ENCODE measurements at places on chromosomes 5 and 9. TPM values are rescaled to one million over a fixed set of nuclear protein-coding genes. Genes with fewer than 3 reads are reported as not detected.

GRCh38 chr9:133785753-133786370 lies 47.7 kb upstream of the SARDH start:
- no peak overlapping the region for H3K27ac ChIP-seq
- peaks cover 15% of the 10 kb centered on the region for H3K27me3 ChIP-seq
- H3K4me1 ChIP-seq = peaks cover 7% of the 10 kb centered on the region
- H3K36me3 ChIP-seq = peaks cover 6% of the 10 kb centered on the region

- peaks cover 35% of the 10 kb centered on the region for H3K4me1 ChIP-seq
- H3K36me3 ChIP-seq = peaks cover 8% of the 10 kb centered on the region
- peaks cover 21% of the 10 kb centered on the region for H3K27me3 ChIP-seq
- peak overlapping the region; percentile 89 for H3K4me3 ChIP-seq
Measured at GRCh38 chr9:134406366-134407120, 80.3 kb downstream of the RXRA start.

- no peaks in the 10 kb centered on the region for H3K4me1 ChIP-seq
- DNase-seq = no peak
- no peaks in the 10 kb centered on the region for H3K27me3 ChIP-seq
- H3K27ac ChIP-seq = no peak overlapping the region
- no peaks in the 10 kb centered on the region for H3K36me3 ChIP-seq
Measured at GRCh38 chr9:99748676-99749075, 73.0 kb upstream of the NR4A3 start.

DNA sequence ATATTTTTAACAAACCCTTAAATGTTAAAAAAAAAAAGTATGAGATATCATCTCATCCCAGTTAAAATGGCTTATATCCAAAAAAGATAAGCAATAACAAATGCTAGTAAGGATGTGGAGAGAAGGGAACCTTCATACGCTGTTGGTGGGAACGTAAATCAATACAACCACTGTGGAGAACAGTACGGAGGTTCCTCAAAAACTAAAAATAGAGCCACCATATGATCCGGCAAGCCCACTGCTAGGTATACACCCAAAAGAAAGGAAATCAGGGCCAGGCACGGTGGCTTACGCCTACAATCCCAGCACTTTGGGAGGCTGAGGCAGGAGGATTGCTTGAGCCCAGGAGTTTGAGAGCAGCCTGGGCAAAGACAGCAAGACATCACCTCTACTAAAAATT lies 3.0 kb downstream of the MTMR12 start:
- H3K4me3 ChIP-seq = no peak overlapping the region
- peaks cover 10% of the 10 kb centered on the region for H3K36me3 ChIP-seq
- H3K27ac ChIP-seq = no peak overlapping the region
- DNase-seq = no peak
- peaks cover 18% of the 10 kb centered on the region for H3K4me1 ChIP-seq
- H3K27me3 ChIP-seq = peaks cover 7% of the 10 kb centered on the region

DNA sequence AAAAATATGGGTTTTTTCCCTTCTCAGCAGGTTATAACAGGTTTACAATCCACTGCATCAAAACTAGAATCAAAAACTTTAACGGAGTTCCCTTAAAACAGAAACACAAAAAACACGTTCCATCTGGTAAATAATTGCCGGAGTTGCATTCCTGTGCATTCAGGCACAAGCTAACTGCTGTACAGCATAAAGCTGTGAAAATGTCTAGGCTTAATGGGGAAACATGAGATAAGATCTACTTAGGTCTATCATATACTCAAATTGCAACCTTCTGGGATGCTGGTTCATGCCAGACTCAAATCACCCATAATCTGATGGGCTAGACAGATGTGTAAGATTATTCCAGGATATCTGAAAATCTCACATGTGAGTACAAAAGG lies 265.3 kb downstream of the DOCK8 start:
- no peak overlapping the region for H3K27ac ChIP-seq
- no peak for DNase-seq
- H3K27me3 ChIP-seq = no peaks in the 10 kb centered on the region
- H3K4me1 ChIP-seq = no peaks in the 10 kb centered on the region

GRCh38 chr5:59458321-59458720 lies 435.2 kb downstream of the PDE4D start:
- H3K27ac ChIP-seq = no peak overlapping the region
- H3K27me3 ChIP-seq = no peaks in the 10 kb centered on the region
- H3K36me3 ChIP-seq = no peaks in the 10 kb centered on the region
- no peaks in the 10 kb centered on the region for H3K4me1 ChIP-seq

DNA sequence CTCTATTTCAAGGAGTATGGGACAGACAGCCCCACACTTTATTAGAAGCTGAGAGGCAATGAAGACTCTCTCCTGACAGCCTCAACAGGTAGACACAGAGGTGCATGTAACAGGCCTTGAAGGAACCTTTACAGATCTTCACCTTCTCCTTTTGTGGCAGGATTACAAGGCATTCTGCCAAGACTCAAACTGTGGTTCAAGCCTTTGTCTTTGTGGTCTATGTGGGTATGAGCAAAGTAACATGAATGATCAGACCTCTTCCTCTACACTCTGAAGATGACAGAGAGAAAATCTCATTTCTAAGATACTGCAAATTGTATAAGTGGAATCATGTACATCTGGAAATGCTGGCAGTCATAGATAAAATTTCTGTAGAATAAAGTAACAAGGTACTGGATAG lies 346.9 kb downstream of the CDH9 start:
- no peaks in the 10 kb centered on the region for H3K36me3 ChIP-seq
- no peak overlapping the region for H3K27ac ChIP-seq
- no peak for DNase-seq
- H3K4me3 ChIP-seq = no peak overlapping the region
- H3K4me1 ChIP-seq = no peaks in the 10 kb centered on the region

DNA sequence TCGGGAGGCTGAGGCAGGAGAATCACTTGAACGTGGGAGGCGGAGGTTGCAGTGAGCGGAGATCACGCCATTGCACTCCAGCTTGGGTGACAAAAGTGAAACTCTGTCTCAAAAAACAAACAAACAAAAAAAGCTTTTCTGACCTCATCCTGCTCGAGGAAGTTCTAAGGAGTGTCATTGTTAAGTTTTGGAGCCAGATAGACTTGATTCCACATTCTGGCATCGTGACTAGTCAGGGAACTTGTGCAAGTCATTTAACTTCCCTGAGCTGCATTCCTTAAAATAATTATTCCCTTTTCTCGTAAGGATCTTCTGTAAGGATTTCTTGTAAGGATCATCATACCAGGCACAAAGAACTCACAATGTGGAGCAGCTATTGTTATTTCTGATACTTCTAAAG lies 26.2 kb downstream of the SNX24 start:
- no peak for DNase-seq
- H3K27me3 ChIP-seq = peaks cover 2% of the 10 kb centered on the region
- peaks cover 9% of the 10 kb centered on the region for H3K4me1 ChIP-seq
- H3K36me3 ChIP-seq = no peaks in the 10 kb centered on the region
- H3K4me3 ChIP-seq = no peak overlapping the region

DNA sequence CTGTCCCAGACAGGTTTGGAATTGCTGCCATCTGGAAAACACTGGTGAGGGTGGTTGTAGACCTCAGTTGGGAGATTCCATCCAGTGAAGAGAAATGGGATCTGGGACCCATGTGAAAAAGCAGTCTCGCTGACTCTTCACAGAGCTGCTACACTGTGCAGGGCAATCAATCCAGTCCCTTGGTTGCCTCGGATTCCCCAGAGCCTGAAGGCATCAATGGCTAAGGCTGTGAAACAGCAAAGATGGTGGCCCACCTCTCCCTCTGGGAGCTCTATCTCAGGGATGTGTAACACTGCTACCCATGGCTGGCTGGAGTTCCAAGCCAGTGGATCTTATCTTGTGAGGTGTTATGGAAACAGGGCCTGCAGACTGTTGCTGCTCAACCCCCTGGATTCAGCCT lies 256.1 kb downstream of the TMEM38B start:
- no peak for DNase-seq
- no peak overlapping the region for H3K27ac ChIP-seq
- H3K36me3 ChIP-seq = no peaks in the 10 kb centered on the region
- H3K4me3 ChIP-seq = no peak overlapping the region

GRCh38 chr5:115806986-115807653 lies 9.3 kb downstream of the CDO1 start:
- H3K27me3 ChIP-seq = no peaks in the 10 kb centered on the region
- no peak for DNase-seq
- peaks cover 21% of the 10 kb centered on the region for H3K4me1 ChIP-seq
- no peak overlapping the region for H3K4me3 ChIP-seq
- H3K36me3 ChIP-seq = no peaks in the 10 kb centered on the region
- H3K27ac ChIP-seq = no peak overlapping the region

DNA sequence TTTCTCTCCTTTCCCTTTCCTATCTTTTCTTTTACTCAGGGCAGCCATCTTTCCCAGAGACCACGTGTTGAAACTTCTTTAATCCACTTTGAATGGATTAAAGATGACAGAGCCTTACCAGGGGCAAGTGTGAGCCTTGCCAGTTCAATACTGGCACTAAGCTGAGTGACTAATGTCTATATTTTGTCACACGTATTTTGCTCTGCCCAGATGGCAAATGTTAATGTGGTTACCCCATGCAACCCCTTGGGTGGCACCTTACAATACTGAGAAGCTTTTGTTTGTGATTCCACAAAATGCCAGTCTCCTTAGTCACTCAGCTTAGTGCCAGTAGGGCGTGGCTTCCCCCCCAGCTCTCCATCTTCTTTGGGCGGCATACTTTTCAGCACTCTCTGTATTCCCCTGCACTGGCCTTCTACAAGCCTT lies 24.8 kb downstream of the ANXA1 start:
- H3K27ac ChIP-seq = no peak overlapping the region
- no peaks in the 10 kb centered on the region for H3K36me3 ChIP-seq
- DNase-seq = no peak
- no peak overlapping the region for H3K4me3 ChIP-seq
- H3K4me1 ChIP-seq = no peaks in the 10 kb centered on the region

DNA sequence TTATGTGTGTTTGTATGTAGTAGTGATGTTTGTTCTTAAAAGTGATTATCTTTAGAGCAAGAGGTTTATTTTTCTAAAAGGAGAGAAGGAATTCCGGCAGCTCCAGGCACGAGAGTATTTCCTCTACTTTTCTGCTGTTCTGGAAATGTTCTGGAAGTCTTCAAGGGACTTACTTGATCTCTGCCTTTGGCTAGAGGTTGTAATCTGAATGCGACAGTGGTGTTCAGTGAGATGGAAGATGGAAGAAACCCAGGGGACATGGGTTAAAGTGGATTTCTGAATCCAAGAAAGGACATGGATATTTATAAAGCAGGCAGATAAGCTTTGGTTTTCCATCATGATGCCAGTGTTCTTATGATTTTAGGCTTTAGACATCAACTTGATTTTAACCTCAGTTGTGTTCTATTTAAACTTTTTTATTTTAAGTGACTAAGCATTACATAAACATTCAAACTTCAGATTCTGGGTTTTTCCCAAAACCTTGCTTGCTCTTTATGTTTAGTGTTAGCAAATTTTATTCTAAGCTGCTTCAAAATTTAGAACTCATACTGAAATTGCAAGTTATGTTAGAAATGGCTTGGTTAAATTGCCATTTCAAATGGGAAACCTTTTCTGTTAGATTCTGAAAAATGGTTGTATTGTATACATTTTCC lies 3.6 kb downstream of the GPR21 start:
- peaks cover 85% of the 10 kb centered on the region for H3K4me1 ChIP-seq
- H3K36me3 ChIP-seq = peaks cover 5% of the 10 kb centered on the region
- H3K27me3 ChIP-seq = peaks cover 9% of the 10 kb centered on the region
- peak overlapping the region; percentile 35 for H3K4me3 ChIP-seq
- peak overlapping the region; percentile 49 for H3K27ac ChIP-seq
- no peak for DNase-seq

- peaks cover 13% of the 10 kb centered on the region for H3K27me3 ChIP-seq
- peak overlapping the region; percentile 97 for H3K4me3 ChIP-seq
- H3K27ac ChIP-seq = peak overlapping the region; percentile 64
- peaks cover 18% of the 10 kb centered on the region for H3K4me1 ChIP-seq
Measured at GRCh38 chr9:129111528-129112151, 425 bp downstream of the PTPA start.

DNA sequence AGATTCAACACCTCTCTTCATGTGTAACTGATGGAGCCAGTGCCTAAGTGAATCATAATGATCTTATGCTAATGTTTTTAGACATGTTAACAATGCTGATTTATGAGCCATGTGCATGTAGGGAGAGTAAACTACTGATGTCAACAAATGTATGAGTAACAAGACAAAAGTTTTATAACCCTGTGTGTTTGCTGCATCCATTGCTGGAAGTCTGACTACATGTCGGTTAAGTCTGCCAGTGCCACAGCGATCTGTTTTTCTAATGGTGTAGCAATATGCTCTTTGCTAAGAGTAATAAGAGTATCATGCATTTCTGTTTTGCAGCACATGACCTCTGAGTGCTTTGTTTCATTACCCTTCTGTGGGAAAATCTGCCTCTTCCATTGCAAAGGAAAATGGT lies 26.4 kb upstream of the TMOD1 start:
- H3K36me3 ChIP-seq = no peaks in the 10 kb centered on the region
- H3K4me1 ChIP-seq = peaks cover 9% of the 10 kb centered on the region
- no peak for DNase-seq
- no peak overlapping the region for H3K27ac ChIP-seq

GRCh38 chr5:118711727-118712126 lies 276.6 kb downstream of the DTWD2 start:
- H3K36me3 ChIP-seq = peaks cover 4% of the 10 kb centered on the region
- H3K4me1 ChIP-seq = no peaks in the 10 kb centered on the region
- no peak overlapping the region for H3K27ac ChIP-seq
- no peaks in the 10 kb centered on the region for H3K27me3 ChIP-seq
- no peak overlapping the region for H3K4me3 ChIP-seq

DNA sequence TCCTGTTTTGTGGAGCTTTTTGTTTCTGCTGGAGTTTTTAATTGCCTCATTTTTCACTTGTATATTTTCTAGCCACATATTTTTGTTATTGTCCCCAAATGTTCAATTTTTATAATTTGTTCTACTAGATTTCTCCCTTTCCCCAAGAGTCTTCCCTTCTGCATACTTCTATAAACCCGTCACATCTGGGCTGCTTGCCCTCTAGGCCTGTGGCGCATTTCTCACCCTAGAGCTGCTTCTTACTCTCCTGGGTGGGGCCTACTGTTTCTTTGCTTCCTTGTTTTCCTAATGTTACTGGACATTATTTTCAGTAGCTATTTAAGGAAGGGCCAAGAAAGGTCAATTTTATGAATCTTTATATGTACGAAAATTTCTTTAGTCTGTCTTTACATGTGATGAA lies 51.5 kb downstream of the NXNL2 start:
- H3K4me3 ChIP-seq = no peak overlapping the region
- no peak overlapping the region for H3K27ac ChIP-seq

Gene LMBRD2
- total RNA-seq = 5.1 TPM

Gene KCNV2
- not detected for total RNA-seq

Gene PCDHGA3
- 1.4 TPM for total RNA-seq

Gene FST
- total RNA-seq = 3.3 TPM

Gene GBA2
- 200 TPM for total RNA-seq

Gene EQTN
- not detected for total RNA-seq

Gene INSYN2B
- 4.5 TPM for total RNA-seq

Gene PKD2L2
- not detected for total RNA-seq

Gene CNTNAP3B
- total RNA-seq = 4.1 TPM

Gene TIMD4
- not detected for total RNA-seq

Gene CDKN2B-AS1
- 0.36 TPM for total RNA-seq

Data from endothelial cell (in vitro differentiated cells).